ENCODE measurements at places on chromosomes 2 and 18.

DNA sequence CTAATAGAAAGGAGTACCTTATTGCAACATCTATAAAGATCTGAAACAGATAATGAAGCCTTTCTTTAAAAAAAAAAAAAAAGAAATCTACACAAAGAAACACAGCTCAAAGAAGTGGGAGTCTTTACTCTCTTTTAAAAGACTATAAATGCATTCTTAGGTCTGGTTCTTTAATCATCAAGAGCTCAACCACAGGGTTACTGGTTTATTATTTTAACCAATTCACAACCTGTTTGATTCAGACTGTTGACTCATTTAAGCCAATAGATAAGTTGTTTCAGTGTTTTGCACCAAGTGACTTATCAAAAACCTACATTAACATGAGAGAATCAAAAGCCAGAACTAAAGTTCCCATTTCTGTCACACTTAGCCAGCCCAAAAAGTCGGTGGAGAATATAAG lies 93.1 kb downstream of the TCF4 start:
- DNase-seq, result no peak

DNA sequence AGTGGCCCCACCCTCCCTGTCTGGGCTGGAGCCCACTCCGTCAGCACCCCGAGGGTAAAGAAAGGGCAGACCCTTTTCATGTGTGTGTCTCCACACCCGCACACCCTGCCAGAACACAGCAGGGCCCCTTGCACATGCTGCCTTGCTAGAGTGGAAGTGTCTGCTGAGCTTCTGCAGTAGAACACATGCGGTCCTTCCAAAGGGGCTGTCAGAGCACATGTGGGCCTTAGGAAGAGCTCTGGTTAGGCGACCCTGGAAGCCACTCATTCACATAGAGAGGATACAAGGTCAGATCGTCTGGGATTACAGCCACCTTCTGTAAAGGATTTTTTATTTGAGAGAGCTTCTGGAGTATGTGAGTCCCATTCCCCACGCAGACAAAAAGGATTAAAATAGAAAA lies 613.2 kb upstream of the RAB6C start:
- DNase-seq, result no peak

- no peak for DNase-seq
These were observed 666.5 kb downstream of the SLC4A3 start for GRCh38 chr2:220293966-220294365.

GRCh38 chr2:32617599-32618189 lies 10.2 kb upstream of the TTC27 start:
- no peak for DNase-seq

- DNase-seq, result peak; percentile 70
These were observed 120.8 kb downstream of the GAREM1 start for GRCh38 chr18:32349728-32350395.

DNA sequence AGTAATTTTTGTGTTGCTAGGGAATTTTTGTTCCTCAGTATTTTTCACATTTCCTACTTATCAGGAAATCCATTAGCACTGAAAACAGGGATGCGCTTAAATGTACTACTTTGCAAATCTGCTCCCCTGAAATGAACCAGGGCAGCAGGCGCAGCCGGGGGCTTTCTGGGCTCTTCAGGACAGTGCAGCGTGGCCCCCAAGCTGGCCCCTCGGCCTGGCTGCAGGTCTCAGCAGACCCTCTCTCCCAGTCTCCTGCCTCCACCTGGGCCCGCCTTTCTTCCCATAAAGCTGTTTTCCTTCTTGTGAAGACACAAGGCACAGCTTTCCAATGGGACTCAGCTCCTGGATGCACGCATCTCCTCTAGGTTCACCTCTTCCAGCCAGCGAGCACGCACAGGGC lies 35.3 kb downstream of the EIPR1 start:
- peak; percentile 34 for DNase-seq

- no peak for DNase-seq
These were observed 102.4 kb upstream of the DCC start for GRCh38 chr18:52237551-52237950.
